Fibroblast of lung (primary cell): ENCODE measurements at places on chromosomes 5 and 9. TPM values are rescaled to one million over a fixed set of nuclear protein-coding genes. Genes with fewer than 3 reads are reported as not detected.

Gene ADRB2
- total RNA-seq: 1.0 and 4.5 TPM in 2 replicates

Gene TEK
- 0.51 and 1.8 TPM in 2 replicates for total RNA-seq

Gene CTXN3
- total RNA-seq: not detected in 2 replicates

Gene DIRAS2
- 0.26 and 0.66 TPM in 2 replicates for total RNA-seq

Gene SLC6A7
- not detected in 2 replicates for total RNA-seq

Gene FAM53C
- 36.0 and 44.9 TPM in 2 replicates for total RNA-seq

Gene ZNF366
- total RNA-seq: not detected in 2 replicates

Gene KIF24
- total RNA-seq: 0.51 and 1.2 TPM in 2 replicates

Gene CDC20B
- total RNA-seq: under 0.01 TPM in 1 of 2 replicates, not detected in the other

Gene ADAMTS13
- 2.3 and 3.1 TPM in 2 replicates for total RNA-seq

Gene TESK1
- total RNA-seq: 9.4 and 10.5 TPM in 2 replicates

- DNase-seq: no peak
Measured at GRCh38 chr5:110439296-110439695, 287.2 kb downstream of the TMEM232 start.

DNA sequence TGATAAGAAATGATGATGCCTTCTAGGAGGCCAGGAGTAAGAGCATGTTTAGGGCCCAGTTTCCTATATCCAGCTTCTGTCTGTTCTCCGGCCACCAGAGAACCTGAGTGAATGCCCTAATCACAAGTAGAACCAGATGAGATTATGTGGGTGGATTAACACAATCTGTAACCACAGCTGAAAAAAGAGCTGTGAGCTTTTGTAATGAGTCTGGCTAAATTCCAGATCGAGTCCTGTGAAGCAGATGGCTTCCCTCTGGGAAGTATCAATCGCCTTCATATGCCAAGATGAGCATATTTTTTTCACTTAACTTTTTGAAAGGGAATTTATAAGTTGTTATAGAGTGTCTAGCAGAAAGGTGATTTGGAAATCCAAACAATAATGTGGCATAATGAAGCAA, 99.8 kb downstream of the NNT start:
- DNase-seq: peak; percentile 66

DNA sequence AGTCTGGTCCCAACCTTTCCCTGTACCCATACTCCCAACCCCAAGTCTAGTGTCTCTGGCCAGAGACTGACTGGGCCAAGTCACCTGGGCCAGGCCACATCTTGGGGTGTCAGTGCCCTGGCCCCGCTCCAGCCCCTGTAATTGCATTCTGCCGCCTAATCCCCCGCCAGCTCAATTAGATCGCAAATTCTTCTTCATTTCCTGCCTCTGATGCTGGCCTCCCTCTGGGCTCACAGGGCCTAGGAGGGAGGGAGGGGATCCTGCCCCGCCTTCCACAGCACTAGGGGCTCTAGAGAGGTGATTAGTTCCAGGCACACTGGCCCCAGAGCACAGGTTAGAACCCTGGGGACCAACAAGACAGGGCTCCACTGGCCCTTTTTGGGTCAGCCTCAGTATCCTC, 5.5 kb downstream of the CXXC5 start:
- DNase-seq: no peak

DNA sequence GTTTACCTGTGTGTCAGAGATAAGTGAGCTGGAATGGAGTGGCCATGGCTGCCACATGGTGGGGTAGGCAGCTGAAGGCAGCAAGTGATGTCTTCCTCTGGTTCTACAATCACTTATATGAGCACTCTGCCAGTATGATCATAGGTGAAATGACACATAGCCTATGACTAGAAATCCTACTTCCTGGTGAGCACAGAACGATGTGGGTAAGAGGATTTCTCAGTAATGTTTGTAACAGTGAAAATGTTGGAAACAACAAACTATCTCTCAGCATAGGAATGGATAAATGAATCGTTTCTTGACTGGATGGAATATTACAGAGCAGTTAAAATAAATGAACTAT, 187.0 kb upstream of the S1PR3 start:
- DNase-seq: no peak

- no peak for DNase-seq
Measured at GRCh38 chr9:133732639-133733408, 5.3 kb downstream of the SARDH start.

DNA sequence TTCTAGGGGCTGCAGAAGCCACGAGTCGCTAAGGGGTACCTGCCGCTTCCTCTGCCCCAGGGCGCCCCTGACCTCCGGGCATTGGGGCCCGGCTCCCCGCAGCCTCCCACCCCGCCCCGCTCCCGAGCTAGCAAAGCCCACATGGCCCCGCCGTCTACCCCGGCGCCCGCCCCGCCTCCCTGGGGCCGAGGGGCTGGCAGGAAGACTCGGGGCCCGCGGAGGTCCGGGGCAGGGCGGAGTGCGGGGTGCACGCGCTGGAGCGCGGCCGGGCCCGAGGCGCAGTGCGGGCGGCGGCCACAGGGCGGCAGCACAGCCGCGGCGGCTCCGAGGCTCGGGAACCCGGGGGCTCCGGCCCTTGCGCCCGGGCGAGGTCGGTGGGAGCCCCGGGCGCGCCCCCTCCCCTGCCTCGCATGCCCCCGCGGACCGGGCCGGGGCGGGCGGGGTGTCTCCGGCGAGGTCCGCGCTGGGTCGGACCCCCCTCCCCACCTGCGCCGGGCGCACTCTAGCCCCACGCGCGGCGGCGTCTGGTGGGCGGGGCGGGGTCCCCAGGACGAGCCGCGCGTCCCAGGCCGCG, 6.7 kb downstream of the NRARP start:
- DNase-seq: no peak

- no peak for DNase-seq
Measured at GRCh38 chr9:68996462-68996861, 17.5 kb downstream of the PRKACG start.

DNA sequence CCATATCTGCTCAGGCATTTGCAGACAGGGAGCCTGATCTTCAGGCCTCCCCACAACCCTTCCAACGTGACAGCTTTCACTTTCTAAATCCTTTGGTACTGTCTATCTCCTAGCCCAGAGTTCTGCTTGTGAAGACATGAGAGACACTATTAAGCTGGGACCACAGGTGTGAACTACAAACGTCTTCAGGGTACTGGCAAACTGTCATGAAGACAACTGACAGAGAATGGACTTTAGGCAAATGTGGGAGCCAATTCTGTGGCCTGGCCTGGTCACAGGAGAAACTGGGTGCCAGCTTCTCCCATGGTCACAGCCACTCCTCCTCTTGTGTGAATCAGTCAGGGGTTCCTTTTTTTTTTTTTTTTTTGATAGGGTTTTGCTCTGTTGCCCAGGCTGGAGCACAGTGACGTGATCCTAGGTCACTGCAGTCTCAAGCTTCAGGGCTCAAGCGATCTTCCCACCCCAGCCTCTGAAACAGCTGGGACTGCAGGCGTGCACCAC, 10.4 kb downstream of the TRIM14 start:
- no peak for DNase-seq

GRCh38 chr5:4855880-4856279, 284.2 kb upstream of the ADAMTS16 start:
- no peak for DNase-seq

DNA sequence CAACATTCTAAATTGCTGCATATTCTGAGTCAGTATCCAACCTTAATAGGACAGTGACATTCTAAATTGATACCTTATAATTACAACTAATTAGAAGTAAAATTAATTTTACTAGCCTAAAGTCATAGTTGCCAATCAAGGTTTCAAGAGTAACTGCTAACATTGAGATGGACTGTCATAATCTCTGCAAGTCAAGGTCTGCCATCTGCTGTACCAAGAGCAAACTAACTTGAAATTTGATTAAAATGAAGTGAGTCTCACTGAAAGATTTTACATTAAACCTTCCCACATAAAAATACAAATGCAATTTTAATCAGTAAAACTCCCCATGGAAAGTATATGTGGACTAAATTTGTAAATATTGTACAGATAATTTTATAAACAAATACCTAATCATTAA, 235.3 kb downstream of the PRDM9 start:
- no peak for DNase-seq

DNA sequence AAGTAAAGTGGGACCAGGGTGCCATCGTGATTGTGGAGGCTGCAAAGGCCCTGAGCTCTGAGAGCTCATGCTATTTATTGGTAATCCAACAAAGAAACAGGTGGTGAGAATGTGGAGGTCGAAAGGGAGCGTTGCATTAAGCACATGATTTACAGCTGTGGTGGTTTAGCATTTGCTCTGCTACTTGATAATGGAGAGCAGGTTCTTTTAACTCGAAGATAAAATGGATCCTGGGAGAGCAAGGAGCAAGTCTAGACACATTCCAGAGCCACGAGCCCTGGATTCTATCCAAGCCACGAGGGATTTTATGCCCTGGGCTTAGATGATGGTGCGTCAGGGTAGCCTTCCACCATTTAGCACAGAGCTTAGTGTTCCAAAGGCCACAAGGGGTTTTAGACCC, 1710.1 kb upstream of the CDH9 start:
- peak; percentile 14 for DNase-seq

- DNase-seq: no peak
Measured at GRCh38 chr9:89204801-89205200, 26.2 kb upstream of the SHC3 start.

GRCh38 chr9:81833563-81834345, 94.5 kb upstream of the SPATA31D4 start:
- no peak for DNase-seq

GRCh38 chr5:177491429-177491945, 5.9 kb downstream of the PDLIM7 start:
- DNase-seq: peak; percentile 53

DNA sequence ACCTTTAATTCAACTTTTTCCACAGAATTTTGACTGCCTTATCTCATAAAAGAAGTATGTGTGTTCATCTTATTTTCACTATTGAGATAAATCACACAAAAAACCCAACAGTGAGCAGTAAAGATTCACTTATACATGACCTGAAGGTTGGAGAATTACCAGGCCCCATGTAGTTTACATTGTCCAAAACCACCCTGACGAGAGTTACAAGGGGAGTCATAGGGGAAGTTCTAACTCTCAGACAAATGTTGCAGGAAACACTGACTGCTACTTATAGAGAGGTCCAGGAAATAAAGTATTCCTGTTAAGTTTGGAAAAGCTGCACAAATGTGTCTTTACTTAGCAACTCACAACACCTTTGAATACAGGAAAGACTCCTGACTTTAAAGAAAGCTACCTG, 14.1 kb downstream of the SPATA9 start:
- peak; percentile 20 for DNase-seq

- no peak for DNase-seq
Measured at GRCh38 chr9:120610975-120611689, 31.2 kb upstream of the CDK5RAP2 start.

- no peak for DNase-seq
Measured at GRCh38 chr5:13921578-13921977, 22.9 kb downstream of the DNAH5 start.

DNA sequence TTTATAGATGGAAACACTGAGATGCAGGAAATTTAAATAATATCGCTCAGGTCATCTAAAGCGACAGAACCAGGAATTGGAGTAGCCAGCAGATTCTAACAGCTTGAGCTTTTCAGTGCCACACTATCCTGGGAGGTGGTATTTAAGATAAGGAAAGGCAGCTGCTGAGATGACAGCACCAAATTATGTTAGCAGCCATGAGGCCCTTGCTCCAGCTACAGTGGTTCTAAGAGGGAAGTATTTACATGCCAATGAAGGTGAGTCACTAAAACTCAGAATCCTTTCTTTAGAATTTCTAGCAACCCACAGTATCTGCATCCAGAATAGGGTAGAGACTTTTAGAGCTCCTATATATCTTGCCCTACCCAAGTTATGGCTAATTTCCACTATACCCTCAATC, 127.0 kb upstream of the VLDLR start:
- peak; percentile 90 for DNase-seq

- no peak for DNase-seq
Measured at GRCh38 chr5:138252944-138253343, 21.5 kb downstream of the GFRA3 start.

DNA sequence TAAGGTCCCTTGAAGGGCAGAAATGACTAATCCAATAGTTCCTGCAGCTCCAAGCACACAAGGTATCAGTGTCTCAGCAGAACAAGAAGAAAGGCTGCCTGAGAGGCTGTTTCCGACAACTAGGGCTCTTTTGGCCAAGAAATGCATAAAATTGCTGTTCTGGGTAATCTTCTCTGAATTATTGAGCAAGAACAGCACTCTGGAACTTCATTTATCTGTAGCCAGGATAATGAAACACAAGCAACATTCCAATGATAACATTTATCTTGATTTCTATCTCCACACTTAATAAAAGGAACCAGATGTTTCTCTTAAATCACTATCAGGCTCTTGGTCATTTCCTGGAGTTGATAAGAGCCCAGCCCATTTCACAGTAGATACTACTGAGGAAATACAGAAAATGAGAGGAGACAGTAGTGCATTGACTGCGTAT, 17.0 kb upstream of the AUH start:
- DNase-seq: peak; percentile 85

DNA sequence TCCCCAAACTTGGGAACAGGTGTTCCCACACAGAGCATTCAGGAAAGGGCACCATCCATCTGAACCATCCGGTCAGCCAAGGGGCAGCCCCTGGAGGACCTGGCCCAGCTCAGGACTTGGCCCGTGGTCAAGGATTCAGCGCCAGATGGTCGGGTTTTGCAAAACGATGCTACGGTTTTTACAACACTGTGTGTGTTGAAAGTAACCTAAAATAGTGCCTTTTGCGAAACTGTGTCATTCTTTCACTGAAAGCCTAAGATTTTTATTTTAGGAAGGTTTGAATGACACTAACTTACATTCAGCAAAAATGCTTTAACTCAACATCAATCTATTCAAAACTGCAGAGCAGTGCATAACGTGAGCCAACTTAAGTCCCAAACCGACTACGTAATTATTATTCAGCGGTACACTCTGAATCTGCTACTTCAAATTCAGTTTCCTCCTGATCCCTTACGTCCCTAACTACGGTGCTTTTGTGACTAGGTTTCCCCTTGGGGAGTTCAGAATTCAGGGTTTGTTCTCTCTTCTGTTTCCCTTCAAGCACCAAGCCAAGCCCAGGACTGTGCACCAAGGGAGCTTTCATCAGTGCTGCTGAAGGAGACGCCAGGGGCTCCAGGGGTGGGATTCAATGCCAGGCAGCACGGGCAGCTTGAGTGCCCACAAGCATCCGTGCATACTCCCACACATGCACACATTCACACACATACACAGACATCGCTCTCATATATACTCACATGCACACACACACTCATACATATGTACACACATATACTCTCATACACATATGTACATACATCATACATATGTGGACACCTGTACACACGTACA, 25.8 kb downstream of the LPCAT1 start:
- no peak for DNase-seq

DNA sequence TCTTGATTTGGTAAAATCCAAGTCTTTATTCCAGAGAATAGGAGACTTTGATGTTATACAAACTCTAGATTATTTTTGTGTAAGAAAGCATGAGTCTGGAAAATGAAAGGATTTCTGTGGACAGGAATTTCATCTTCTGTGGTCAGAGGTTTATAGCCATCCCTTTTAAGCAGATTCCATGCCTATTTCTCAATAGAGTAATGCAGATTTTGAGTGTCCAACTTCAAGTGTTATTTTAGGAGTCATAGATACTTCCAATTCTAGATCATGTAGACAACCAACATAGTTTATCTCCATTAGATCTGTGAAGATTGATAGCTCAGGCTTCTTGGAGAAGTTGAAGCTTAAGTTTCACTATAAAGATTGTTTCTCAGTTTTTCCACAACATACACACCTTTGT, 379.7 kb downstream of the PSAT1 start:
- DNase-seq: peak; percentile 93

GRCh38 chr5:107474361-107474715, 196.4 kb downstream of the EFNA5 start:
- no peak for DNase-seq
